Fibroblast of the aortic adventitia (primary cell): ENCODE measurements at places on chromosomes 4 and X. TPM values are rescaled to one million over a fixed set of nuclear protein-coding genes. Genes with fewer than 3 reads are reported as not detected.

Gene CLIC2
- 12.6 and 104 TPM in 2 replicates for total RNA-seq

Gene GAGE1
- not detected in 2 replicates for total RNA-seq

Gene ZIC3
- not detected in 2 replicates for total RNA-seq

Gene SUPT20HL1
- not detected in 2 replicates for total RNA-seq

Gene ERCC6L
- 9.9 TPM in 1 of 2 replicates, not detected in the other for total RNA-seq

Gene UBE2A
- total RNA-seq, result 25.3 and 50.5 TPM in 2 replicates

Gene KIT
- 0.49 and 2.7 TPM in 2 replicates for total RNA-seq

Gene DGAT2L6
- not detected in 2 replicates for total RNA-seq

Gene FAM47E
- total RNA-seq, result 0.18 TPM in 1 of 2 replicates, not detected in the other

Gene GAB3
- total RNA-seq, result 1.2 and 4.2 TPM in 2 replicates

Gene DOK7
- total RNA-seq, result not detected in 2 replicates

Gene XAGE2
- not detected in 2 replicates for total RNA-seq

Gene ARX
- total RNA-seq, result not detected in 2 replicates

Gene NDP
- 0.41 and 2.9 TPM in 2 replicates for total RNA-seq

Gene BEND4
- not detected in 2 replicates for total RNA-seq

Gene AREG
- 0.54 TPM in 1 of 2 replicates, not detected in the other for total RNA-seq

Gene DRD5
- total RNA-seq, result not detected in 2 replicates
